ENCODE measurements at places on chromosomes 11 and 22.

GRCh38 chr11:61297746-61298145, 2.6 kb upstream of the VWCE start:
- DNase-seq: peak; percentile 20

GRCh38 chr22:19663821-19664355, 50.4 kb upstream of the SEPTIN5 start:
- DNase-seq: no peak

GRCh38 chr11:114348200-114349191, 51.8 kb downstream of the C11orf71 start:
- DNase-seq: peak; percentile 51

DNA sequence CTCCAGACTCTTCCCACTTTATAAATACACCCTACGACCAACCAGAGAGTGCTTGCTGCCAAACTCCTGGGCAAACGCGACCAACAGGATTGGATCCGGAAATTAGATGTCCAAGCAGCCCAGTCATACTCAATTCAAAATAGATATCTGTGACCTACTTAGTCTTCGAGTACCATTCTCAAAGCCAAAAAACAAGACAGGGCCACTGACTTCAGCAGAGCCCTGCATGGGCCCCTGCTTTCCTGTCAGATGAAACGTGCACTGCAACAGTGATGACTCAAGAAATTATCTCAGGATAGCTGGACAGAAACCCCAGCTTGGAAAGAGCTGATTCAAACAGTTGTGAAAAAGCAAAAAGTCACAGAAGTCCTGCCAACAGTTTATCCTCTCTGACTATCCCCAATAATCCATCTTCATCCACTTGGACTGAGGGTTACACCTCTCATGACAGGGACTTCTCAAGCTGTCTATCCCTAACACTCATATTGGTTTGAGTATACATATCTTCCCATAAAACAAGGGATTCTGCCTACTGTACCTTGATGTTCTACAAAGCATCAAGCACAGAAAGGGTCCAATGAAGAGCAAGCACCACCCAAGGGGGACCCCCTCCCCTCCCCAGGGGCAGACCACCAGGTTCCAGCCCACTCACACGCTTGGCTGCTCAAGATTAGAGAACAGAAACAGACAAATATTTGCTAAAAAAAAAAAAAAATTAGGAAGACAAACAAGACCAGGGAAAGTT, 17.4 kb downstream of the SMCO4 start:
- DNase-seq: no peak

- no peak for DNase-seq
These were observed 75.4 kb downstream of the CCDC81 start for GRCh38 chr11:86449993-86450629.

GRCh38 chr11:2528301-2529050, 83.7 kb downstream of the KCNQ1 start:
- DNase-seq: no peak

GRCh38 chr11:44309478-44310205, at the start of gene ALX4:
ALX4 (minus strand) TSS chr11:44310139; CDS start chr11:44310062, 77 bp downstream.
- peak; percentile 7 for DNase-seq

GRCh38 chr11:128196235-128196634, 391.1 kb downstream of the ETS1 start:
- DNase-seq: no peak

GRCh38 chr22:19840955-19841640, 13.6 kb downstream of the GNB1L start:
- no peak for DNase-seq

DNA sequence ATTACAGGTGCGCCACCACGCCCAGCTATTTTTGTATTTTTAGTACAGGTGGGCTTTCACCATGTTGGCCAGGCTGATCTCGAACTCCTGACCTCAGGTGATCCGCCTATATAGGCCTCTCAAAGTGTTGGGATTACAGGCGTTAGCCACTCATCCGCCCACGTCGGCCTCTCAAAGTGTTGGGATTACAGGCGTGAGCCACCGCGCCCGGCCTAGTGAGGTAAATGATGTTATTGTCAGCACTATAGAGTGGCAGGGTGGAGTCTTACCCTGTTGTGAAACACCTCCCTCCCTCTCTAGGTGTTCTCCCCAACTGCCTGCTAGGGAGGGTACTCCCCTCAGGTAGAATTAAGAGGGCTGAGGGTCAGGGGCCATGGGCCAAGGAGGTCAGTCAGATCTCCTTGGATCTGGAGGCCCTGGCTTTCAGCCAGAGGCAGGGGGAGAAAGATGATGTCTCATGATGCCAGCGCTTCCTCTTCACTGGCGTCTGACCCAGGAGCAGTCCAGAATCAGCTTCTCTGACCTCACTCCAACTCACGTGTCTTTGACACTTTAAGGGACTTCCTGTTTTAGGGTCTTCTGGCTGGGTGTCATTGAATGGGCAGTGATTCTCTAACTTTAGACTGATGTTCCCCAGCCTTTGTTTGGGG, 2.0 kb downstream of the GGA1 start:
- no peak for DNase-seq

DNA sequence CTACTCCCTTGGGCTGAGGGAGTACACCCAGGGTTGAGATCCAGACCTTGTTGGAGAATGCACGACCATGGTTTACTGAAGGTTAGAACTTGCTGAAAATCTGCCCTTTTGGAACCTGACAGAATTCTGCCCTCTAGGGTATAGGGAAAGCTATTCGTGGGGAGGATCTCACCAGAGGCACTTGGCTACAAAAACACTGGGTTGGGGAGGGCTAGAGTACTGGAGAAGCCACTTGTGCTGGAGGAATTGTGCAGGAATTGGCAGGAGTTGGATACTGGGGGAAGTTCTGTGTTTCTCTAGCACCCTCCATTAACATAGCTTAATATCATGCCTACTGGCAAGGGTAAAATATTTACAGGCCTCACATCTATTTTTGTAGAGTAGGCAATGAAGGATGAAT, 55.8 kb downstream of the PPME1 start:
- no peak for DNase-seq

- DNase-seq: no peak
These were observed 279.4 kb downstream of the NTM start for GRCh38 chr11:131649856-131650255.

DNA sequence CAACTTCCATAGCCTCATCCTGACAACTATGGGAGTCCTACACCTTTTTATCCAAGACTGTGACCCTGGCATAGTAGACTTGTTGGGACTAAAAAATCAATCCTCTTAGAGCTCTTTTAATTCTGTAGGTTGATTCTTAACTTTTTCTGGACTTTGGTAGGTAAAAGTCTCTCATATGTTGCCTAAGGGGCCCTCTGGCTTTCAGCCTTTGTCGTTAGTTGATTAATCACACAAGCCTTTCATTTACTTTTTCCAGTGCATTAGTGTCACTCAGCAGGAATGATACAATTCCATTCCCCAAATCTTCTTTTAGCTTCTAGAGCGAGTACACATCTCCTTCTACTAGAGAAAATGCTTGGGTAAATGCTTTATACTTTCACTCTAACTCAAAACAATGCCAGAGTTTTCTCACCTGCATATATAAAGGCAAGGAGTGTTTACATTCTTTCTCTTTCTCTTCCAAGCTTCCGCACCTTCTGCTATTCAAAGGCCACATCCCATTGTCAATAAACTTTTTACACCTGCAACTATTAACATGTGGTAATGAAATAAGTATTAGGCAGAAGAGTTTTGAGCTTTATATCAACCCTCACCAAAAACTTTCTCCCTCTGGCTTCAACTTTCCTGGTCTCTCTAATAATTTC, 516.6 kb downstream of the FAM181B start:
- DNase-seq: no peak

DNA sequence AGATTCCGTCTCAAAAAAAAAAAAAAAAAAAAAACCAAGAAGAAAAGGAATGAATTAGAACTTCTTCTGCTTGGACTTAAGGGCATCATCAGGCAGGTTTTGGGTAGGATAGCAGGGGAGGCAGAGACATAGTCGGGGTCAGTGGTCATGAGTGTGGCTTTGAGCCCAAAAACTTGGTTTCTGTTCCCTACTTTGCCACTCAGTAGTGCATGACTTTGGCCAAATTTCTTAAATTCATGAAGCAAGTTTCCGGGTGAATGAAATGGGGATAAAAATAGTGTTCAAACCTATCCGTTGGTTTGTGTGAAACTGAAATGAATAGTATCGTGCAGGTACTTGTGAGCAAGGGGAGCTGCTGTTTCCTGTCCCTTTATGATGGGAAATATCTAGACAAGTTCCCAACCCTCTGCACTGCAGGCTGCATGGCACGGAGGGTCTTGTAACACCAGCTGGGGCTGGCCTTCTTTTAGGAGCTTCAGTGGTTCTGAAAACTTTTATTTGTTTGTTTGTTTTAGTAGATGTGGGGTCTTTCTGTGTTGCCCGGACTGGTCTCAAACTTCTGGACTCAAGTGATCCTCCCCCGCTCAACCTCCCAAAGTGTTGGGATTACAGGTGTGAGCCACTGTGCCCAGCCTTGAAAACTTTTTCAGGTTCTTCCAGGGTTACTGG, 18.4 kb downstream of the NEAT1 start:
- DNase-seq: no peak

DNA sequence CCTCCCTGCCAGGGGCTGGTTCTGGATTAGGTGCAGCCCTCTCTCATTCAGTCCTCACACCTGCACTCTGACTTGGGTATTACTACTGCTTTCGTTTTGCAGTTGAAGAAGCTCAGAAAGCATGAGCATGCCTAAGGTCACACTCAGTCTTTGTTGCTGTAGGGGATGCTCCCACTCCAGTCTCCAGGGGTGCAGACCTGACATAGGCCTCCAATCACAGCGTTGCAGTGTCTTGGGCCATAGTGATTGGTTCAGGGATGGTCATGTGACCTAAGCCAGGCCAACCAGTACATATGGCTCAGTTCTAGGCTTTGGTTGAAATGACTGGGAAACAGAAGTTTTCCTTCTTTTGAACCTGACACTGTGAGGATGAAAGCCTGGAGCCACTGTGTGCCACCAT, 61.7 kb downstream of the FBXO7 start:
- DNase-seq: no peak

GRCh38 chr22:32644252-32645100, 157.0 kb upstream of the TIMP3 start:
- no peak for DNase-seq

GRCh38 chr11:126720539-126721235, 279.9 kb downstream of the KIRREL3 start:
- peak; percentile 52 for DNase-seq

GRCh38 chr22:30044881-30045493, 35.3 kb upstream of the HORMAD2 start:
- no peak for DNase-seq

GRCh38 chr11:73001615-73002014, 140.5 kb downstream of the FCHSD2 start:
- peak; percentile 41 for DNase-seq

- no peak for DNase-seq
These were observed 5.1 kb downstream of the FLRT1 start for GRCh38 chr11:64040684-64041322.

Measured in NCI-H1105 treated with DMSO at 0.1 percent for 48 hours (cell line).